ENCODE measurements at places on chromosomes 16 and 17.

- no peak for DNase-seq
These were observed 761.6 kb upstream of the RBFOX1 start for GRCh38 chr16:6571044-6571443.

DNA sequence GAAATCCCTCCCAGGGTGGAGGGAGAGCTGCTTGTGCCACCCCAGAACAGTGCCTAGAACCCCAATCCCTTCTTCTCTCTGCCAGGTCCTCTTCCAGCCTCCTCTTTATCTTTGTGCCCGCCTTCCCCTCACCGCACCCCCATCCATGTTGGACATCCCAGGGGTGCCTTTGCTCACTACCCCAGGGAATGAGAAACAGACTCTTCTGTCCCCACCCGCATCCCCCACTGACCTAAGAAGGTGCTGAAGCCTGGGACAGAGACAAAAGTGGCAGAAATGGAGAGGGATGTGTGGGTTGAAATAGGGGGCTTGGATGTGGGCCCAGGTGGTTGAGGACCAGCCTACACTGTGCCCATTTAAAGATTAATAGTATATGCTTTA is 17.0 kb downstream of the ALOX15B start:
- DNase-seq, result no peak

DNA sequence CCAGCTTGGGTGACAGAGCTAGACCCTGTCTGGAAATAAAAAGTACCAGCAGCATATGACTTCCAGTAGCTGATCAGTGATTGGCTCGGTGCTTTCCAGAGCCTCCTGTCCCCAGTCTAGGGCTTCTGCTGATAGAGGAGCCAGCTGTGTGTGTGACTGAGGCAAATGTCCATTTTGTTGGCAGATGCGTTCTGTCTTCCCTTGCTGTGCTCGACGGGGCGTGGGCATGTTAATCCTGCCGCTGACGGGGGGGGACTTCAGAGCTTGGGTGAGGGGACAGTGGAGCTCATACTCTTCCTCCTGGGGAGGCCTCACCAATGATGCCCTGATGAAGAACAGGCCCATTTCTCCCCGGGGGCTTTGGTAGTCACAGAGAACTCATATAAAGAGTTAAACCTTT is 14.6 kb downstream of the KCTD2 start:
- no peak for DNase-seq

DNA sequence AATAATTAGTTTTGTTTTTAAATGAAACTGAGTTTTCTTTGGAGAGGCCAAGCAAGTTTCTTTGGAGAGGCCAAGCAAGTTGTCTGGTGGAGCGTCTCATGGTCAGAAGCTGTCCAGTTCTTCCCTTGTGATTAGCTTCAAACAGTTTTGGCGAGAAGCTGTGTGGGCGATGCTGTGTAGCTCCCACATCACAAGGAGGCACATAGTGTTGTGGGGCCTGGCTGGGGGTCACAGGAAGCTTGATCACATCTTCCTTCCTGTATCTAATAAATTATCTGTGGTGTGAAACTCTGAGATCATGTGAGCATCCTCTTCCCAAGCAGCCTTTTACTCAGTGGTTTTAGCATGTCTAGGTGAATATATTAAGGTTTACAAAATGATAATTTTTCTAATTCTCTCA is 33.9 kb downstream of the SPECC1 start:
- no peak for DNase-seq

- no peak for DNase-seq
These were observed 217.3 kb upstream of the ERCC4 start for GRCh38 chr16:13702614-13703013.

DNA sequence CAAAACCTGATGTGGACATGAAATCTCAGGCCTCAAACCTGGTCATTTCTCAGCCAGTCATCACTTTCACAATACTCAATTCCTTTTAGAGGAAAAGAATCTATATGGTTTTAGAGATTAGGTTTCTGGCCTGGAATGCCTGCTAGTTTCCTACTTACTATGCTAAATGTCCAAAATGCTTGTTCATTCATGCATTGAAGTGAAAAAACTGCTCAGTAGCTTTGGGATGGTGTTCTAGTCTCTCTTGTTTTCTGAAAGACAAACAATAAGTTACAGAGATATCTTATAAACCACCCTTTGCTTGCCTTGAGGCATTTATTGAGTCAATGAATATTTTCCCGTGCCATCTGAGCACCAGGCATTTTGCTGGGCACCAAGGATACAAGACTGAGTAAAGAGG is 1146.5 kb upstream of the GOT2 start:
- DNase-seq, result no peak

- no peak for DNase-seq
These were observed 33.0 kb downstream of the COG7 start for GRCh38 chr16:23420011-23420410.

GRCh38 chr17:68843522-68843921 is 111.7 kb downstream of the ABCA8 start:
- no peak for DNase-seq

GRCh38 chr16:57732037-57732436 is 3.5 kb upstream of the KATNB1 start:
- no peak for DNase-seq

- DNase-seq, result no peak
These were observed 131.1 kb downstream of the ZNF423 start for GRCh38 chr16:49724774-49725173.

DNA sequence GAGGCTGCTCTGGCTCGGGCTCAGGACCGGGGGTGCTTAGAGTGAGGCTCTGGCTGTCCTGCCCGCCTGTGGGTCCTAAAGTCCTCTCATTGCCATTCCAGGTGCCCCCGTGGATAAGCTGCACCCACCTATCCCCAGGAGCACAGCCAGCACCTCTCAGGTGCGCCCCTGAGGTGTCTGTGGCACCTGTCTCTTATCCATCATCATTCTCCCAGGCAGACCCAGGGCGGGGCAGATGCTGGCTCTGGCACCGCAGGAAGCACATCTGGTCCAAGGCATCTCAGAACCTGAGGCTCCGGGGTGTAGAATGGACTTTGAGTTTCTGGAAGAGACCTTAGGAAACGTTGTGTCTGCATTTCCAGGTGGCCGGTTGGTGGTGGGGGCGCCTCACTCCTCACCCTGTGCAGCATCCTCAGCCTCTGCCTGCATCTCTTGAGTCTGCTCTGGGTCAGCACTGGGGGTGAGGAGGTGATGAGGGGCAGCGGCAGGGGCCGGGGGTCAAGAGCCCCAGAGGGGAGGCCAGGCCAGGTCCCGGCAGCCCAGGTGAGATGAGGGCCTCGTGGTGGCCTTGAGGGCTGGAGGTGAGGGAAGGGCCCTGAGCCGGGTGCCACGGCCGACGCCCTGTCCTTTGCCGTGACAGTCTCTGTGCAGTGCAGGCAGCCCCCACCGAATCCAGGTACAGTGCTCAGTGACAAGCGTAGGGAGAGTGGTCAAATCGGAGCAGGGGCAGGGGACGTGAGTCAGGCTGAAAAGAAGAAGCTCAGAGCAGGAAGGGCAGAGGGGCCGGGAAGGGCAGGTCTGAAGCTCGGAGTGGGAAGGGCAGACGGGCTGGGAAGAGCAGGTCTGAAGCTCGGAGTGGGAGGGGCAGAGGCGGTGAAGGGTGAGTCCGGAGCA is 173.5 kb downstream of the NPIPB11 start:
- no peak for DNase-seq

GRCh38 chr16:70568601-70569237 is 45.1 kb downstream of the SF3B3 start:
- DNase-seq, result no peak

- DNase-seq, result no peak
These were observed 2.4 kb downstream of the BRICD5 start for GRCh38 chr16:2208308-2208707.

DNA sequence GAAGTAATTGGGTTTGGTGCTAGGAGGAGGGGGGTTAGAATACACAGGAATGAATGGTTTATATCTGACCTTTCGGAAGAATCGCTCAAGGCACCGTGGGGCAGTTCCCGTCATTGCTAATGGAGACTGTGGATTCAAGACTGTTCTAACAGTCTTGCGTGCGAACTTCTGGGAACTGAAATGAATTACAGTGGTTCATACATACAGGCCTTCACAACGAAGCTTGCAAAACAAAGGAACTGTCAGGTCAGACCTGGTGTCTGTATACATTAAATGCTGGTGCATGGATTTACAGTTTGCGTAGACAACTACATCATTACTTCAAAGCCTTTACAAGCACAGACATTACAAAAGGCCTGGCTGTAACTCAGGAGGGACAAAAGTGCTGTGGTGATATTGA is 983.9 kb downstream of the CDH11 start:
- DNase-seq, result no peak

DNA sequence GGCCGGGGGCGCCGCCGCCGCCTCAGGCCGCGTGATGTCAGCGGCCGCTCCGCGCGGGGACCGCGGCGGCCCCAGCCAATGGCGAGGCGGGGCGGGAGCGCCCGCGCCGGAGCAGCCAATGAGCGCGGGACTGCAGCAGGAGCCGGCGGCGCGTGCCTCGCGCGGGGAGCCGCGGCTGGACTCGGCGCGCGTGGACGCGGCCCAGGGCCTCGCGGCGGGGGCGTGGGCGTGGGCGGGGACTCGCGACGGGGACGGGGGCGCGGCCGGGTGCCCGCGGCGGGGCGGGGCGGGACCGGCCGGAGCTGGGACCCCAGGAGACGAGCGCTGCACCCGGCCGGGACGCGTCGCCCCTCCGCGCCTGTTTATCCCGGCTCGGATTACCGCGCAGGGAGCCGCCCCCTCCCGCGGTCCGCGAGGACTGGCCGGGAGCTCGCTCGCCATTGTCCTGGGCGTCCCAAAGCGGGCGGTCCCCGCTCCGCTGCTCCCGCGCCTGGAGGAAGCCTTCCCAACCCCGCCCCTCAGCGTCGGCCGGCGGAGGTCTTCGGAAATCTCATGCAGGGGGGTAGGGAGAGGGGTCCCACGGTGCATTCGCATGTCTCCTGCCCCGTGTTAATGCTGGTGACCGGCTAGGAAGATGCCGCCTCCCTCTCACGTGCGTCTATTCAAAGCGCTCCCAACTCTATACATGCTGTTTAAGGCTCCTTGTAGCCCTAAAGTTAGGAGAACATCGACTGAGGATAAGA is at the start of gene RNF157:
Gene RNF157, minus strand, starts transcription at position 33 of the 743 bp plus-strand sequence. CDS start 253 bp downstream, outside the sequence.
- peak; percentile 97 for DNase-seq

- no peak for DNase-seq
These were observed at the start of gene TNK1 for GRCh38 chr17:7380855-7381683. TSS of gene TNK1 (plus strand) at chr17:7381089. CDS start at chr17:7382927, 1,838 bp downstream.

DNA sequence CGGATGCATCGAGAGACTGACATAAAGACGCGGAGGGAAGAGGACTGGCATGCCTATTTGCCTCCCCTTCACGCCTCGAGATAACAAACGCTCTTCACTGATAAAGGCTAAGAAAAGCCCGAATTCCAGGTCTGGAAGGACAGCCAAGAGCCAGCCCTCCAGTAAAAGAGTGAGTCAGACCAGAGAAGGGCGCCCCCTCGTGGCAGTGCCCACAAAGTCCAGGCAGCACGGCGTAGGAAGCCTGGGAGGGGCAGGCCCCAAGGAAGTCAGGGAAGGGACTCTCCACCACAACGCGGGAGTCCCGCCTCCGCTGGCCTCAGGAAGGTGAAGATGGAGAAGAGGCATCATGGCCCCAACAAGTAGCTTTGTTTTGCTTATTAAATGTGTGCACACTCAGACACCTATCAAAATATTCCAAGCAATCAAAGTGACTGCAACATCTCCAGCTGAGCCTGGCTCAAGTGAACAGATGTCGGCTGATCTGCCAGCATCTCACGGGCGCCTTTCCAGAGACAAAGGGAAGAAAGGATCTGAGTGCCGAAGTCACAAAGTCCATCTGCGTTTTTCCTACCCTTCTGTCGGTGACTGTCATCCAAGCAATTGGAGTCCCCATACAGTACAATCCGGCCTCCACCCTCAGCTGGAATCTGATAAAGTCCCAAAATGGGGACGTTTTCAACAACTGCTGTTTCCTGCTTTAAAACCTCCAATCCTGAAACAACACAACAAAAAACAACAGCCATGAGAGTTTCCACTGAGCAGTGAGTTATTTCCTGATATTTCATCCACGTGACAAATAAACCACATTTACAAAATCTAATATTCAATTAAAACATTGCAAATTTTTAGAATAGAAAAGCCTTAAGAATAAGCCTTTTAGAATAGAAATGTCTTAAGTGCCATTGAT is 20.4 kb upstream of the SLC38A8 start:
- peak; percentile 86 for DNase-seq

DNA sequence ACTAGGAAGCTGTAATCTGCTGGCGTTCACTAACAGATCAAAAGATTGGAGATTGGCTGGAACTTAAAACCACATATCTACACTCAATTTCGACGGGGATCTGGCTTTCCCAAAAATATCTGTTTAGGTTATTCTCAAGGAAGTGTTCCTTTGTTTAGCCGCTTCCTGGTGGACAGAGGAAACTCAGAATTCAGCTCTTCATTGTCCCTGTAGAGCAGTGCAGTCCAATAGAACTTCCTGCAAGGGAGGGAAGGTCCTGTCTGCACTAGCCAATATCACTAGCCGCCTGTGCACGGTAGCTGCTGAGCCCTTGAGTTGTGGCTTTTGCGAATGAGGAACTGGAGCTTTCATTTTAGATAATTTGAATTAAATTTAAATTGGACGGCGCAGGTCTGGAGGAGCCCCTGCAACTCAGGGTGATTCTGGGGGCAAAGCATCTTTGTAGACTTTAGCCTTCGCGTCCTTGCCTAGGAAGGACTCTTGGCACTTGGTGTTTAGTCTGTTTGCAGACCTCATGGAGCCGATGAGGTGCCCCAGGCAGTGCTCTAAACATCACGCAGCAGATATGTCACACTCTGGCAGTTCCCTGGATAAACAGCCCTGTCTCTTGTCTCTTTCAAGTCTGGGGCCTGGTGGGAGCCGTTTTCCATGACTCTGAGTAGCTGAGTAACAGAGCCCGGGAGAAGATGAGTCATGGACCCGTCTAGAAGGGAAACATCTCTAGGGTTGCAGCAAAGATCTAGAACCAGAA is 122.2 kb downstream of the CCDC182 start:
- no peak for DNase-seq

DNA sequence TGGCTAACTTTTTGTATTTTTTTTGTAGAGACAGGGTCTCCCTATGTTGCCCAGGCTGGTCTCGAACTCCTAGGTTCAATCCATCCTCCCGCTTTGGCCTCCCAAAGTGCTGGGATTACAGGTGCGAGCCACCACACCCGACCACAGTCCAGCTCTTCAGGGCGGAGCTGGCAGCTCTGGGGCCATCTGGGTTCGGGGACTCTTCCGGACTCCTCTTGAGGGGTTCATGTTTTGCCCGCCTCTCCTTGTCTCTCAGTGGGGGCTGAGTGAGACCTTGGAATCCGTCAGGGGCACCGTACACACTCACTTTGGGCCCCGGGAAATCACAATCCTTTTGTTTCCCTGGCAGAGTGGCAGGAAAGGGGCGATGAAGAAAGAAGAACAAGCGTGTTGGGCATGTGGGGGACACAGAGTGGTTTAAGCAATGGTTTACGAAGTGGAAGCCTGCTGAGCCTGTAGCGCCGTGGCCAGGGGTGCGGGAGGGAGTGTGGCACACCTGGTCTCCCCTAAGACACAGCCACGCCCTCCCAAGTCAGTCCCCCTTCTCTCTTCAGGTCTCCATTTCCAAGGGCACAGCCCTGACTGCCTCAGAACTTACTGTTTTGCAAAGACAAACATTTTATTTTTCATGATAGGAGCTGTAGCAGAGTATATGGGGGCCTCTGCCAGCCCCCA is 26.1 kb downstream of the TNS4 start:
- no peak for DNase-seq

DNA sequence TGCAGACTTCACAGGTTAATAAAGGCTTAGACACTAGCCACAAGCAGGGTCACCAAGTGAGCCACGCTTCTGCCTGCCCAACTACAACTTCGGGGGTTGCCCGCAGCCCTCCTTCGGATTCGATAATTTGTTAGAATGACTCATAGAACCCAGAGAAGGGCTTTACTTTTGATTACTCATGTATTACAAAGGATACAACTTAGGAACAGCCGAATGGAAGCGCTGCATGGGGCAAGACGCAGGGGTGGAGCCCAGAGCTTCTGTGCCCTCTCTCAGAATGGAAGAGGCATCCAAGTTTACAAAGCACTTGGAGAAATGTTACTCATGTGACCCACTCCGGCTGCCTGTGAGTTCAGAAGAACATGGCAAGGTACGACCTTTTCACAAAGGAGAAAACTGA is 7.5 kb upstream of the CDH5 start:
- DNase-seq, result no peak

Data from posterior cingulate gyrus (tissue), 11 donors.